Endothelial cell (in vitro differentiated cells): ENCODE measurements at places on chromosomes 3 and 15. TPM values are rescaled to one million over a fixed set of nuclear protein-coding genes. Genes with fewer than 3 reads are reported as not detected.

GRCh38 chr15:90039996-90040395 lies 38.9 kb downstream of the ZNF710 start:
- H3K27me3 ChIP-seq = peaks cover 13% of the 10 kb centered on the region
- H3K27ac ChIP-seq = peak overlapping the region; percentile 82
- peaks cover 82% of the 10 kb centered on the region for H3K4me1 ChIP-seq
- peaks cover 13% of the 10 kb centered on the region for H3K36me3 ChIP-seq
- no peak overlapping the region for H3K4me3 ChIP-seq
- DNase-seq = no peak

GRCh38 chr3:113043686-113044085 lies 52.9 kb downstream of the GTPBP8 start:
- H3K4me1 ChIP-seq = peaks cover 3% of the 10 kb centered on the region
- H3K27ac ChIP-seq = no peak overlapping the region
- peaks cover 12% of the 10 kb centered on the region for H3K36me3 ChIP-seq
- H3K4me3 ChIP-seq = no peak overlapping the region
- DNase-seq = no peak
- H3K27me3 ChIP-seq = peaks cover 4% of the 10 kb centered on the region

- H3K4me3 ChIP-seq = no peak overlapping the region
- no peak overlapping the region for H3K27ac ChIP-seq
- H3K36me3 ChIP-seq = peaks cover 46% of the 10 kb centered on the region
- no peaks in the 10 kb centered on the region for H3K4me1 ChIP-seq
- DNase-seq = no peak
Measured at GRCh38 chr3:14451844-14452739, 49.7 kb downstream of the SLC6A6 start.

IQCF5 gene
- total RNA-seq = not detected

SLC6A1 gene
- 7.5 TPM for total RNA-seq

TP63 gene
- total RNA-seq = 1.0 TPM
